ENCODE measurements at places on chromosomes 5 and 9. TPM values are rescaled to one million over a fixed set of nuclear protein-coding genes. Genes with fewer than 3 reads are reported as not detected.
A peak's percentile ranks its signal among the peaks of the same experiment; 100 is the strongest.

DNA sequence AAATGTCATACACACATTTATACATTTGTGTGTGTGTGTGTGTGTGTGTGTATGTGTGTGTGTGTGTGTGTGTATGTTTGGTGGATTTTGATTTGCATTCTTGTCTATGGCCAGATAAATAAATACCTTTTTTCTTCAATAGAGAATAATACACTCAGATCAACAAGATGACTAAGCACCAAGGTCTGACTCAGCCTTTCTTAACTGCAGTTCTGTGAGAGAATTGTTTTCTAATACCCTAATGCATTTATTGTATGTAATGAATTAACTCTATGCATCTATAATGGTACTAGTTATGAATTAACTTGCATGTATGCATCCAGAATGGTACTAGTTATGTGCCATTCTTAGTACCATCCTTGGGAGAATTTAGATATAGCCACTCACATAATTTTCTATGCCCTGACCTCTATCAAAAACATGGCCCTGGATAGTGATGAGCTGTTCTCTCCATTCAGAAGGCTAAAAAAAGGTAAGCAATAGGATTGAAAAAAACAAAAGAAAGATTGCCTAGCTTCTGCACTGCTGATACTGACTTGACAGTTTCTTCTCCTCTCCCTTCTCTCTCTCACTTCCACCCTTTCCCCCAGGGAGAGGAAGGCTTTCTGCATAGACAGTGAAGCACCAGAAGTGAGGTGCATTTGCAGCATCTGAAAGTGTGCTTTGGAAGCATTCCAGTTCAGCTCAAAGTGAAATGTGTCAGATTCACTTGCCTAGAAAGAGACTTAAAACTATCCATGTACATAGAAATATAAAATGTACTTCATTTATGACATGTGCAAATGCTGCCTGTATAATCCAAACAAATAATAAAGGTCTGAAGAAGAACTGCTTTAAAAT lies 55.1 kb upstream of the CCDC112 start:
- no peak for DNase-seq

- DNase-seq, result no peak
Measured at GRCh38 chr5:148957591-148958202, 105.2 kb downstream of the SH3TC2 start.

- no peak for DNase-seq
Measured at GRCh38 chr5:160379511-160379910, 9.1 kb upstream of the C1QTNF2 start.

DNA sequence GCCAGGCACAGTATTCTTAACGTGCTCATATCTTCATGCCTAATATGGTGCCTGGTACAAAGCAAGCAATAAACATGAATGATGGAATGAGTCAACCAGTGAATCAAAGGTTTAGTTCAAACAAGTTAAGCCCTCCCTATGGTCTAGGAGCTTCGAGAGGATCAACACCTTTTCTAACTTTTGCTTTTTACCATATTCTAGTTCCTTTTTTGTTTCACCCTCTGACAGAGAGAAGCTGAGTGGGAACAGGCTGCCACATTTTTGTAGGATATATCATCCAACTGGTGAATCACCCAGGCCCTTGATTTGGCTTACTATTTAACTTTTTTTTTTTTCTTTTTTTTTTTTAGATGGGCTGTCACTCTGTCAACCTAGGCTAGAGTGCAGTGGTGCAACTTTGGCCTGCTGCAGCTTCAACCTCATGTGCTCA lies 39.3 kb upstream of the TNC start:
- DNase-seq, result no peak

Gene RASEF
- 0.03 TPM for total RNA-seq

DNA sequence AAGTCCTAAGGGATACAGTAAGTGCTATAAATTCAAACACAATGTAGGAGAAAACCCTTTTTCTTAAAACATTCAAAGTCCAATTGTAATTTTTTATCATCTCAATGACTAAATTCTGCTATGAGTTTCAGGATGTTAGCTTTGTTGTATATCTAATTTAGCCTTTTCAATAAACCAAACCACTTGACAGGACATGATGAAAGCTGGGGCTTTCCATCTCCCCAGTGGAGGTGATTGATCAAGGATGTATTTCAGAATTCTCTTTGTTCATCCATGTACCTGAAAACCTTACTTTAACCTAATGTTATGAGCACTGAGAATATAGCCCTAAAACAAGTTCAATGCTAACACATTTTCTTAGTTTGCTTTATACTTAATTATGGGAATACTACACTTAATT lies 639.0 kb upstream of the ITGA1 start:
- DNase-seq, result no peak

DNA sequence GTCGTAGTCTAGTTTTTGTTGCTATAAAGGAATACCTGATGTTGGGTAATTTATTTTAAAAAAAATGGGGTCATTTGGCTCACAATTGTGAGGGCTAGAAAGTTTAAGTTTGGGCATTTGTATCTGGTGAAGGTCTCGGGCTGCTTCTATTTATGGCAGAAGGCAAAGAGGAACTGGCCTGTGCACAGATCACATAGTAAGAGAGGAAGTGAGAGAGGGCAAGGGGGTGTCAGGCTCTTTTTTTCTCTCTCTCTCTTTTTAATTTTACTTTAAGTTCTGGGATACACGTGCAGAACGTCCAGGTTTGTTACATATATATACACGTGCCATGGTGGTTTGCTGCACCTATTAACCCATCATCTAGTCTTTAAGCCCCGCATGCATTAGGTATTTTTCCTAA lies 453.3 kb downstream of the DIRAS2 start:
- DNase-seq, result no peak

DNA sequence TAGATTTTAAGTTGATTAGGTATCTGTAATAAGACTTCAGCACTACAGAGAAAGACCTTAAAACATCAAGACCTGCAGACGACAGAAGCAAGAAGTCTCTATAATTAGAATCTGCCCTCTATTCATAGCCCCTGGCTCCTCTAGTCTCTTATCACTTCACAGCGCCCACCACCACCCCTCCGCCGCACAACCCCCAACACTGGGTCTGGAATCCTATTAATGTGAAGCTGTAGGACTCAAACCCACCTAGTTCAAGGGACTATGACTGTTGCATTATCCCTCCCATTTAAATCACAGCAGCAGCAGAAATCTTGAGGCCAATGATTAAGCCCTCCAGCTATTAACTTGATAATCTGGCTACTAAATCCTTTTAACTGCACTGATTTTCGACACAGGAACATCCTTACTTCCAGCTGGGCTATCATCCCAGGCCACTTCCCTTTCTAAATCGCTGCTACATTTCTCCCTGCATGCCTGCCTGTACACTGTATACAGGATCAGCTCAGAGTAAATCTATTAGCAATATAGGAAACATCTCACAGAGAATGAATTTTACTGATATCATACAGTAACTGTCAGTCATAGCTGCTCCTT lies 159.5 kb upstream of the GRAMD2B start:
- no peak for DNase-seq

Gene SPINK6
- total RNA-seq, result not detected

Gene CCDC69
- total RNA-seq, result 181 TPM

DNA sequence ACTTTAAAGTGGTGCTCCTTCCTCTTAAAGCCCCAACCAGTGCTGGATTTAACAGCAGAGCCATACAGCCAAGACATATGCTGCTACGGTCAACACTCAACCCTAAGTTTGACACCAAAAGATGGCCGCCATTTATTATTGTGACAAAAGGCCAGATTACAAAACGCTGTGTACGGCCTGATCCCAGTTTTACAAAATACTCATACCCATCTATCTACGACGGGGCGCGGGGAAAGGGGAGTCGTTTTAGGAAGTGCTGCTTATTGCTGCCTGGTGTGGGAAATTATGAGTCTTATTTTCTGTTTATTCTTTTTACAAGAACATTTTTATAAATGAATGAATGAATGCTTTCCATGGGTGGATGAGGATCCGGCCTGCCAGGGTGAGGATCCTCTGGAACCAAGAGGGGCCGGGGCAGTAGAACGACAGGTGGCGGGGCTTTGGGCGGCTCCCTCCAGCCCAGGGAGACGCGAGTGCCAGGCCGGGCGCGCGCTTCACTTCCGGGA lies 457 bp upstream of the IDNK start:
- DNase-seq, result peak; percentile 82

DNA sequence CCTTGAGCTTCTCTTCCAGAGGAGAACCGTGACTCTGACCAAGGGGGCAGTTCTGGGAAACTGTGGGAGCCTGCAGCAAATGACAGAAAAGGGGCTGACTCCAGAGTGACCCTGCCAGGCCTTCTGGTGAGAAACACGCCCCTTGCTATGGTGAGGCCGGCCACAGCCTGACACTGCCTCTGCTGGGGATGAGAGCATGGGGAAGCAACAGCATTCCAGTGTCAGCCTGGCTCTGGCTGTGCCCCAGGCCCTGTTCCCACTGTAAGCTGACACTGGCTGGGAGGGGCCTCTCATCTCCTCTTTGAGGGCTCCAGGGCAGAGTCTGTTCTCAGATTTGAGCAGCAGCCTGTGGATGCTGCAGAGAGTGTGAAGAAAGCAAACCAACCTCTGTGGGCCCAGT lies 180.0 kb upstream of the IL12B start:
- DNase-seq, result peak; percentile 87

Gene PCDHA10
- total RNA-seq, result 0.11 TPM

DNA sequence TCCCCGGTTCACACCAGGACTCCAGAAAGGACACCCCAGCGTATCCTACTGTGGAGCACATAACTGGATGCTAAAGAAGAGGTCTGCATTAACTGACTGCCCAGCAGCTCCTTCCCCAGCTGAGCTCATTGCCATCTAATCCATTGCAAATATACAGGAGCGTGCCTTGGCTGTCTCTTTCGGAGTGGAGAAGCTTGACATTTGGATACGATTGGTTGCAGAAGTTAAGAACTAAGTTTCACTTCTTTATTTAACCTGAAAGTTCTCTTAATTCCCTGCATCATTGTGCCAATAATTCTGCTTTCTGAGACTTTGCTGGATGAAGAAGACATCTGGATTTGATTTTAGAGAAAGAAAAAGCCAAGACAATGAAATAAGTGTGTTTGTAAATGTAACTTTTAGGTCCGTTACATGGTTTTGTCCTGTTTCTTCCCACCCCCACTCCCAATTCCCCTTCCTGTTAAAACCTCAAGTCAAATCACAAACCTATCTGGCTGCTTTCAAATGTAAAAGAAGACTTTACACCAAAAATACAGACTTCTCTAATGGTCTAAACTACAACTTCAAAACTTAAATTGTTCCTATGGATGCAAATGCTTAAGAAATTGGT lies 33.9 kb downstream of the TAS2R1 start:
- no peak for DNase-seq

GRCh38 chr9:127980060-127980705 lies 606 bp downstream of the EEIG1 start:
- DNase-seq, result no peak

Gene PCDHB3
- 0.70 TPM for total RNA-seq

Gene CDX1
- total RNA-seq, result not detected

GRCh38 chr9:91426123-91426745 lies 2.6 kb upstream of the NFIL3 start:
- no peak for DNase-seq

- DNase-seq, result peak; percentile 32
Measured at GRCh38 chr9:20321423-20322082, 300.7 kb downstream of the MLLT3 start.

DNA sequence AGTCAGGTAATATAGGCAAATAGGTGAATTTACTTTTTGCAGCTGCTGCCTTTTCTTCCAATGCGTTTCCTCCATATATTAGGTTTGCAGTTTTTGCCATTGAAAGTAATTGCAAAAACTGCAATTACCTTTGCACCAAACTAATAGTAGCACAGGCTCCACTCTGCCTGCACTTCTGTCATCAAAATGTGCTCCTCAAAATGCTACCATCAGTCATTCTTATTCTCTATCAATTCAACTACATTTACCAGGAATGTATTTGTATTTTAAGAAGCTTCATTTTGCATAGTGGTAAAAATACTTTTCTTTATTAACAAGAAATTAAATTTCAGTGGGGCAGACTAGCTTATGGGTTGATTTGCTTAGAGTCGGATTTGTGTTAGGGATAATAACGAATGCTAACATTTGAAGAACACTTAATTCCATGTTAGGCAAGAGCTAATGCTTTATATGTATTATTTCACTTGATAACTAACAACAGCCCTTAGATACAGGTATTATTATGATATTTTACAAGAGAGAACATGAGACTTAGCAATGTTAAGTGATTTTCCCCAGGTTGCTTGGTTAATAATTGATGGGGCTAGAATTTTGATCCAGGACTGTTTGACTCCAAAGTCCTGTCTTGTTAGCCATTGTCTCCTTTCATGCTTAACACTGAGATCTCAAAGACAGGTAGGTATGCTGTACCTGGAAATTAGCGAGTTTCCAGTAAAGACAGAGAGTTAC lies 300.4 kb downstream of the MAN2A1 start:
- no peak for DNase-seq

- DNase-seq, result no peak
Measured at GRCh38 chr5:107887166-107887943, 216.6 kb upstream of the EFNA5 start.

- peak; percentile 63 for DNase-seq
Measured at GRCh38 chr9:126160067-126160853, 166.4 kb upstream of the MVB12B start.

- no peak for DNase-seq
Measured at GRCh38 chr5:91825618-91826017, 442.5 kb upstream of the ARRDC3 start.

Gene ZNF618
- 1.6 TPM for total RNA-seq

GRCh38 chr9:107856633-107857032 lies 367.1 kb upstream of the KLF4 start:
- DNase-seq, result no peak

GRCh38 chr9:81562231-81563019 lies 126.9 kb downstream of the TLE1 start:
- DNase-seq, result peak; percentile 70

DNA sequence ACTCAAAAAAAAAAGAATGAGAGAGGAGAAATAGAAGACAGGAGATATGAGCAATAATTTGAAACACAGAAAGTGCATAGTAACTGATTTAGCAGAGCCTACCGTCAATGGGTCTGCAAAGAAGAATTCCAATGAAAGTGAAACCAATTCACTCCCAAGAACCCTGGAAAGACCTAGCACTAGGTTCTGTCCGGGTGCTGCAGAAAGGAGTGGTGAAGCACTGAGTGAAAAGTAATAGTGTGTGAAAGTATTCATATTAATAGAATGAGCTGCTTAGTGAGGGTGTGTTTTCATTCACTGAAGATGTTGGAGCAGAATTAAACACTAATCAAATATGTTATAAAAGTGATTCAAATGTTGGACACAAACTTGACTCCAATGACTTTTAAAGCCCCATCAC lies 51.3 kb upstream of the SLC30A5 start:
- no peak for DNase-seq

GRCh38 chr5:110951373-110951791 lies 120.1 kb upstream of the TSLP start:
- DNase-seq, result no peak

Gene DMRTA1
- total RNA-seq, result 1.0 TPM
